ENCODE measurements at places on chromosomes 2 and 18. TPM values are rescaled to one million over a fixed set of nuclear protein-coding genes. Genes with fewer than 3 reads are reported as not detected.

- H3K36me3 ChIP-seq = no peaks in the 10 kb centered on the region
- H3K27me3 ChIP-seq = no peaks in the 10 kb centered on the region
- peak overlapping the region; percentile 87 for H3K27ac ChIP-seq
- no peak overlapping the region for H3K4me3 ChIP-seq
- no peak for DNase-seq
Measured at GRCh38 chr2:28357055-28357454, 35.6 kb upstream of the FOSL2 start.

- H3K36me3 ChIP-seq = no peaks in the 10 kb centered on the region
- H3K4me3 ChIP-seq = no peak overlapping the region
Measured at GRCh38 chr2:31249009-31249690, 15.2 kb downstream of the EHD3 start.

- H3K27ac ChIP-seq = no peak overlapping the region
- no peaks in the 10 kb centered on the region for H3K36me3 ChIP-seq
- peaks cover 15% of the 10 kb centered on the region for H3K4me1 ChIP-seq
- H3K4me3 ChIP-seq = no peak overlapping the region
- DNase-seq = no peak
Measured at GRCh38 chr2:71948781-71949536, 198.7 kb downstream of the CYP26B1 start.

- H3K36me3 ChIP-seq = no peaks in the 10 kb centered on the region
- no peak overlapping the region for H3K27ac ChIP-seq
- no peaks in the 10 kb centered on the region for H3K4me1 ChIP-seq
- DNase-seq = no peak
Measured at GRCh38 chr18:50151926-50152325, 43.0 kb downstream of the MYO5B start.

- H3K36me3 ChIP-seq = no peaks in the 10 kb centered on the region
- H3K27me3 ChIP-seq = no peaks in the 10 kb centered on the region
- H3K4me3 ChIP-seq = no peak overlapping the region
- H3K4me1 ChIP-seq = no peaks in the 10 kb centered on the region
Measured at GRCh38 chr18:6406075-6406909, 8.4 kb downstream of the L3MBTL4 start.

GRCh38 chr18:7743256-7743655, 176.1 kb downstream of the PTPRM start:
- no peak overlapping the region for H3K27ac ChIP-seq
- no peak overlapping the region for H3K4me3 ChIP-seq
- peaks cover 52% of the 10 kb centered on the region for H3K4me1 ChIP-seq
- no peaks in the 10 kb centered on the region for H3K36me3 ChIP-seq

DNA sequence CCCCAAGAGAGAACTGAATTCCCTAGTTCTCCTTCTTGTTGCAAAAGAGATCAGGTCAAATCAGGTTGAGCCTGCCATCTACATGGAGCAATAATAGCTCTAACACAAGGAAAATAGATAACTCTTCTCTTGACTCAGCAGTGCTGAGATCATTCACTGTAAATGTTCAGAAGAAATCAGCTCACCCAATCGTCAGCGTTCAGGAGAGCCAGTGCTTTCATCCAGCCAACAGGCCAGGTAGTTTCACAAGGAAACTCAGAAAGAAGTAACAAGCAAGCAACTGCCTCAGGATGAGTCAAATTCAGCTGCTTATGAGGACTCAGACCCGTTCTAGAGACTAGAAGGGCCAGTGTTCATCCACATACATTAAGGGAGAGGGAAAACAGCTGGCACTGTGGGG, 5.9 kb downstream of the LMAN2L start:
- H3K4me1 ChIP-seq = peaks cover 30% of the 10 kb centered on the region
- H3K4me3 ChIP-seq = no peak overlapping the region
- no peaks in the 10 kb centered on the region for H3K27me3 ChIP-seq
- no peak for DNase-seq
- peaks cover 14% of the 10 kb centered on the region for H3K36me3 ChIP-seq

GRCh38 chr2:71861186-71862160, 286.2 kb downstream of the CYP26B1 start:
- no peak overlapping the region for H3K4me3 ChIP-seq
- DNase-seq = no peak
- H3K27me3 ChIP-seq = no peaks in the 10 kb centered on the region
- no peak overlapping the region for H3K27ac ChIP-seq
- H3K36me3 ChIP-seq = no peaks in the 10 kb centered on the region

GRCh38 chr2:83665894-83666293, 793.2 kb downstream of the SUCLG1 start:
- H3K4me1 ChIP-seq = no peaks in the 10 kb centered on the region
- H3K27me3 ChIP-seq = no peaks in the 10 kb centered on the region
- H3K36me3 ChIP-seq = no peaks in the 10 kb centered on the region
- H3K4me3 ChIP-seq = no peak overlapping the region
- DNase-seq = no peak

Gene CNTNAP5
- not detected for total RNA-seq

DNA sequence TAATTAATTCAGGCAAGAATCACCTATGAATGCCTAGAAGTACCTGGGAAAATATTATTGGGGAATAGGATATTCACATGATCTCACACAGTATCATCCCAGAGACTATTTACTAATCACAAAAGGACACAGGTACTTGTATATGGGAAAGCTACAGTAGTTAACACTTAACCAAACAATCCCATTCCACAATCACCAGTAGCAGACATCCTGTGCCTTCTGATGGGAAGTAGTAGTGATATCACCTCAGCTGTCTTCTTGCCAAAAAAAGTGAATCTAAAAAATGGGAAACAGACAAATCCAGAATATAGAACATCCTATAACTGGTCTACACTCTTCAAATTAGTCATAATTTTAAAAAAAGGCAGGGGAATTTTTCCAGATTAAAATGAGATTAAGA, 75.6 kb upstream of the CCDC150 start:
- H3K36me3 ChIP-seq = no peaks in the 10 kb centered on the region
- no peaks in the 10 kb centered on the region for H3K4me1 ChIP-seq
- H3K27ac ChIP-seq = no peak overlapping the region
- H3K27me3 ChIP-seq = no peaks in the 10 kb centered on the region
- no peak overlapping the region for H3K4me3 ChIP-seq

DNA sequence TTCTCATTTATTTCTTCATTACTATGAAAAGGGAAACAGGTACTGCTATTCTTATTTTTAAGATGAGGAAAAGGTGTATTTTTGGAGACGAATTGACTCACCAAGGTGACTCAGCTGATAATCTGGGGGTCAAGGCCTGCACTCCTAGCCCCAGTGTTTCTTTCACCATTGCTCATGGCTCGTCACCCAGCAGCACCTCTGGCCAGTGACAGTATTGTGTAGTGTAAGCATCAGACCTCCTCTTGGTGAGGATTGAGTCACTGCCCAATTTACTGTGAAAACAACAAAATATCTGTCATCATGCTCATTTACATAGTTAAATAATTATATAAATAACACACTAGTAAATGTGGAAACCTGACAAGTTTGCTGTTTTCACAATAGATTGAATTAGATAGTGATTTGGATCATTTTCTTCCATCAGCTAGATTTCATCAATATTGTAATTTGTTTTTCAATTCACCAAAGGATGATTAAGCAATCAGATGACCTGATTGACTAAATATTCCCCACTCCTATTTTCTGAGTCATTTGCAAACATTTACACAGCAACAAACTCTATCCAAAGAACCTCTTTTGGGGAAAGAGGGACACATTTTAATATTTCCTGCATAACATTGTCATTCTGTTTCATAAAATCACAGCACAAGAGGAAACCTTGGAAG, 492.8 kb upstream of the RAB12 start:
- peak; percentile 15 for DNase-seq
- no peaks in the 10 kb centered on the region for H3K4me1 ChIP-seq
- no peak overlapping the region for H3K27ac ChIP-seq
- no peak overlapping the region for H3K4me3 ChIP-seq
- H3K27me3 ChIP-seq = no peaks in the 10 kb centered on the region

GRCh38 chr2:36565712-36566111, 32.3 kb downstream of the FEZ2 start:
- H3K4me1 ChIP-seq = peaks cover 60% of the 10 kb centered on the region
- no peak overlapping the region for H3K4me3 ChIP-seq
- H3K27me3 ChIP-seq = no peaks in the 10 kb centered on the region
- H3K27ac ChIP-seq = no peak overlapping the region

DNA sequence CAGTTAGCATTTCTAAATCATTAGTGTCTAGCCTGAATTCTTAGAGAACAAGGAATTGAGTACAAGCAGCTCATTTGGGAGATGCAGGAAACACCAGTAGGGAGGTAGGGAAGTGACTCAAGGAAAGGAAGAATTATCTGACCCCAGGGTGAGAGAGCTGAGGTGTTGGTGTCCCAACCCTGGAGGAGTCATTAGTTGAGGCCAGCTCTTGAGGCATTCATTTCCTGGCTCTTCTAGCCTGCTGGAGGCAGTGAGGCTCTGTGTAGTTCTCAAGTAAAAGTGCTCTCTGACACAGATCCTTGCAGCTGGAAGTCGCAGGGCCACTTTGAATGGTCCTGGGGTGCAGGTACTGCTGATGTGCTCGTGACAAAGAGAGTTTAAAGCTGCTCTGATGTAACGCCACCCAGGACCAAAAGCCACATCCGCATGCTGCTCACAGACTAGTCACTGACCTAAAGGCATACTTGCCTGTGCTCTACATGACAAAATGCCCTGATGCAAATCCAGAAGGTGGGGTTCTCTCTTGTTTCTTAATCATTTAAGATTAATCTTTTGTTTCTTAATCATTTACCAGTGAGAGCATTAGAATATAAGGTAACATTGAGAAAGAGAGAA, 299.5 kb upstream of the LYPD1 start:
- no peaks in the 10 kb centered on the region for H3K4me1 ChIP-seq
- no peaks in the 10 kb centered on the region for H3K27me3 ChIP-seq
- no peak for DNase-seq
- no peak overlapping the region for H3K4me3 ChIP-seq
- H3K36me3 ChIP-seq = no peaks in the 10 kb centered on the region
- no peak overlapping the region for H3K27ac ChIP-seq

Gene SERPINB2
- total RNA-seq = not detected

DNA sequence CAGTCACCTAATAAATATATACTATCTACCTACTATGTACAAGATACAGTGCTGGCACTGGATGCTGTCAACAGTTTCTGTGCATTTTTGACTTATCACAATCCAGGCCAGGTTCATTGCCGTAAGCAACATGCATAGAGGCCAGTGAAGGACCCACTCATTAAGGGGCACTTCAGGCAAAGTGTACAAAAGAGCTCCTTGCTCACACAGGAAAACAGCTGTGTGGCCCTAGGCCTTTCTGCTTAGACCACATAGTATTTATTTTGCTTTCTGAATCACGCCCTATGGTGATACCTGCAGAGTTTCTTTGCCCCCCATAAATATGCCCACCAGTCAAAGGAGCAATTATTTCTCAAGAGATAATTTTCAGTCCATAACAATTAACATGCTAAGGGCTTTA, 39.6 kb upstream of the STAT4 start:
- H3K36me3 ChIP-seq = no peaks in the 10 kb centered on the region
- H3K4me1 ChIP-seq = no peaks in the 10 kb centered on the region
- H3K27ac ChIP-seq = no peak overlapping the region
- no peak overlapping the region for H3K4me3 ChIP-seq

- H3K4me3 ChIP-seq = no peak overlapping the region
- no peak for DNase-seq
- H3K36me3 ChIP-seq = no peaks in the 10 kb centered on the region
- no peaks in the 10 kb centered on the region for H3K27me3 ChIP-seq
- no peak overlapping the region for H3K27ac ChIP-seq
- peaks cover 11% of the 10 kb centered on the region for H3K4me1 ChIP-seq
Measured at GRCh38 chr2:204663816-204664425, 118.6 kb downstream of the PARD3B start.

GRCh38 chr2:165623783-165624469, 154.4 kb downstream of the CSRNP3 start:
- no peak overlapping the region for H3K27ac ChIP-seq
- H3K4me1 ChIP-seq = no peaks in the 10 kb centered on the region
- no peak overlapping the region for H3K4me3 ChIP-seq
- no peak for DNase-seq
- no peaks in the 10 kb centered on the region for H3K36me3 ChIP-seq
- no peaks in the 10 kb centered on the region for H3K27me3 ChIP-seq

DNA sequence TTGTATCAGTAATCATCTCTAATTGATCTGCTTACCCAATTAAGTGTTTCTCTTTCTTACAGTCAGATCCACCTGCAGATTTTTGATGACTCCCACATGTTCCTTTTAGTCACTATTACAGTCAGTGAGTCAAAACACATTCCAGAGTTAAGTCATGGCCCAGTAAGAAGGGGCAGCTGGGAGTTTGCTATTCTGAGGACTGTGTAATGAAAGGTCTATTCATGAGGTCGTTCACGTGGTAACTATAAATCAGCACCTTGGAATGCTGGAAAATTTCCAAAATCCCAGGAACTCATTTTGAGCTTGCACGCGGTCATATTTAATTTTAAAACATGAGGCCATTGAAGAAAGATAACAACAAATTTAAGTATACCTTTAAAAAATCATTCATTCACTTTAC, 252.5 kb downstream of the XIRP2 start:
- no peaks in the 10 kb centered on the region for H3K36me3 ChIP-seq
- peak overlapping the region; percentile 95 for H3K27ac ChIP-seq
- no peaks in the 10 kb centered on the region for H3K27me3 ChIP-seq
- no peak for DNase-seq

DNA sequence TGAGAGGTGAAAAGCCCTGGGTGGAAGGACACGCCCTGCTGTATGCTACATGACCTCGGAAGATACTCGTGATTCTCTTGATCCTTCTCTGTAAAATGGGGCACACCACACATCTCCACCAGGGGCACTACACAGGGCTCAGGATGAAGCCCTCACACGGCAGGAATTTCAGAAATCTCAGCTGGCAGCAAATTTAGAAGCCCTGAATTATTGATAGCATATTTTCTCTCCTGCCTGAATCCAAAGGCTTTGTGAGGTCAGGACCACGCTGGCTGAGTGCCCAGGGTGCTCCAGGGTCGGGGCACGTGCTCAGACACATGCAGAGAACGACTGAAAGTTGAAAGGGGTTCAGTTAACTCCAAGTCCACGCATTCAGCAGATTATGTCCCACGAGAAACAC, 42.1 kb upstream of the GALR1 start:
- H3K4me3 ChIP-seq = no peak overlapping the region
- H3K36me3 ChIP-seq = no peaks in the 10 kb centered on the region
- H3K27ac ChIP-seq = peak overlapping the region; percentile 76
- H3K4me1 ChIP-seq = peaks cover 24% of the 10 kb centered on the region
- no peaks in the 10 kb centered on the region for H3K27me3 ChIP-seq

GRCh38 chr2:233059547-233059796, 670 bp upstream of the INPP5D start:
- H3K4me1 ChIP-seq = peaks cover 5% of the 10 kb centered on the region
- no peaks in the 10 kb centered on the region for H3K27me3 ChIP-seq

GRCh38 chr2:102442967-102443828, 20.2 kb downstream of the IL18RAP start:
- peaks cover 2% of the 10 kb centered on the region for H3K27me3 ChIP-seq
- no peak for DNase-seq
- H3K27ac ChIP-seq = no peak overlapping the region
- H3K4me1 ChIP-seq = no peaks in the 10 kb centered on the region
- no peaks in the 10 kb centered on the region for H3K36me3 ChIP-seq
- H3K4me3 ChIP-seq = no peak overlapping the region

Gene GAREM2
- 1.2 TPM for total RNA-seq

DNA sequence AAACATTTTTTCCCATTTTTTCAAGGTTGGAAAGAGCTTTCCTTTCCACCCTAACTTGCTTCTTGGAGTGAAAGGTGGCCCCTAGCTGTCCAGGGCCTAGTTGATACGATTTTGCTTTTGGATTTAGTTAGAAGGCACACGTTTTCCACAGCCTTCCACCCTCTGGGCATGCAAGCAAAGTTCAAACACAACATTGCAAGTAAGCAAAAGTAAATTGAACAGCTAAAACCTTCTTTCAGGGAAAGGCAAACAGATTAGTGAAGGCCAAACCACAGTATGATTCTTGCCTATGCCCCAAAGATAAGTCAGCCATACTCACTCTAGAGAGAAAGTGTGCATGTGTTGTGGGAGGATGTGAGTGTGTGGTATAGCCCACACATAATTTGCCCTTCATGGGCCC, 273.7 kb upstream of the KLHL29 start:
- no peak for DNase-seq
- H3K27ac ChIP-seq = no peak overlapping the region
- H3K4me1 ChIP-seq = no peaks in the 10 kb centered on the region
- H3K27me3 ChIP-seq = no peaks in the 10 kb centered on the region
- no peak overlapping the region for H3K4me3 ChIP-seq
